ENCODE measurements at places on chromosomes 6 and 20.

DNA sequence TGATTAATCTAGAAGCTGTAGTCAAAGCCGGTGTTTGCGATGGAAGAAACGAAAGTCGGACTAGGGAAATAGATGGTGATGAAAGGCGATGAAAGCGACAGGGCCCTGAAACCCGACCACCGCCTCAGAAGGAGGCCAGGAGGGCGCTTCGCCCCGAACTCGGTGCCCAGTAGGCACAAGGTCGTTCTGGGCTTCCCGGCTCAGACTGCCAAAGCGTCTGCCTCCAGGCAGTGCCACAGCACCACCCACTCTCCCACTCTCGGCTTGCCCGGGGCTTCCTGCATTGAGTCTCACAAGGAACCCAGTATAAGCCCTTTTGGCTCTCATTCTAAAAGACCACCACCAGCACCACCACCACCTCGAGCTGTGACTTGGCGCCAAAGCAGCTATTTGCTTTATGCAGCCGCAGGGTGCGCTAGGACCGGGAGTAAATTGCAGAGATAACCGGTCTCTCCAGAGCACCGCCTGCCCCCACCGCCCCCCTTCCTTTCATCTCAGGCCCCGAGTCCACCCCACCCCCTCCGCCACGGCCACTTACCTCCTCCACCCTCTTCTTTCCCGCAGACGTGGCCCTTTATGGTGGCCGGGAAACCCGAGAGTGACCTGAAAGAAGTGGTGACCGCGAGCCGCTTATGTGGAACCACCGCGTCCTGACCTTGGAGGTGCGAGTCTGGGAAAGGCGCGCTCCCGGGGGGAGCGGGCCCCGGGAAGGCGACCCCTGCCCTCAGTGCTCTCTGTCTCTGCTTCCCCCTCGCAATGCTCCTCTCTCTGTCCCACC, 2.4 kb downstream of the TCF21 start:
- peaks cover 2% of the 10 kb centered on the region for H3K36me3 ChIP-seq
- H3K4me1 ChIP-seq, result peaks cover 20% of the 10 kb centered on the region
- no peak for DNase-seq
- no peaks in the 10 kb centered on the region for H3K27me3 ChIP-seq
- H3K4me3 ChIP-seq, result peak overlapping the region; percentile 95

- no peaks in the 10 kb centered on the region for H3K4me1 ChIP-seq
- peaks cover 7% of the 10 kb centered on the region for H3K36me3 ChIP-seq
- DNase-seq, result no peak
- H3K27ac ChIP-seq, result no peak overlapping the region
- H3K4me3 ChIP-seq, result no peak overlapping the region
These were observed 15.6 kb downstream of the BCLAF1 start for GRCh38 chr6:136274062-136274461.

DNA sequence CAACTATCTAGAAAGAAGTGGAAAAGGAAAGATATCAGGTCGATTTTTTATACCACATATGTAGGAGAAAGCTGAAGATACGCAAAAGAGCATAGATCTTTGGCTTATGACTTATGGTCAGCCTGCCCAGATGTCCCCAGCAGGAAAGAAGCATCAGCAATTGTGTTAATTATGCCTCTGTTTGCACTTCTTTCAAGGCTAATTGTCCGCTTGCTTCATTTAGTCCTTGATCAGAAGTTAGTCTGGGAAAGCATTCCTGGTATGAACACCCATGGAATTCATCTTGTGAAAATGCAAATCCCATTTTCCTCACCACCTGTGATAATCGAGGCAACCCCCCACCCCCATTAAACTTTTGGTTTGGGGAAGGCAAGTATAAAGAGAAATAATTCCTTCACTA, 62.8 kb downstream of the ATP9A start:
- H3K27ac ChIP-seq, result no peak overlapping the region
- DNase-seq, result no peak
- no peaks in the 10 kb centered on the region for H3K4me1 ChIP-seq
- H3K36me3 ChIP-seq, result no peaks in the 10 kb centered on the region

DNA sequence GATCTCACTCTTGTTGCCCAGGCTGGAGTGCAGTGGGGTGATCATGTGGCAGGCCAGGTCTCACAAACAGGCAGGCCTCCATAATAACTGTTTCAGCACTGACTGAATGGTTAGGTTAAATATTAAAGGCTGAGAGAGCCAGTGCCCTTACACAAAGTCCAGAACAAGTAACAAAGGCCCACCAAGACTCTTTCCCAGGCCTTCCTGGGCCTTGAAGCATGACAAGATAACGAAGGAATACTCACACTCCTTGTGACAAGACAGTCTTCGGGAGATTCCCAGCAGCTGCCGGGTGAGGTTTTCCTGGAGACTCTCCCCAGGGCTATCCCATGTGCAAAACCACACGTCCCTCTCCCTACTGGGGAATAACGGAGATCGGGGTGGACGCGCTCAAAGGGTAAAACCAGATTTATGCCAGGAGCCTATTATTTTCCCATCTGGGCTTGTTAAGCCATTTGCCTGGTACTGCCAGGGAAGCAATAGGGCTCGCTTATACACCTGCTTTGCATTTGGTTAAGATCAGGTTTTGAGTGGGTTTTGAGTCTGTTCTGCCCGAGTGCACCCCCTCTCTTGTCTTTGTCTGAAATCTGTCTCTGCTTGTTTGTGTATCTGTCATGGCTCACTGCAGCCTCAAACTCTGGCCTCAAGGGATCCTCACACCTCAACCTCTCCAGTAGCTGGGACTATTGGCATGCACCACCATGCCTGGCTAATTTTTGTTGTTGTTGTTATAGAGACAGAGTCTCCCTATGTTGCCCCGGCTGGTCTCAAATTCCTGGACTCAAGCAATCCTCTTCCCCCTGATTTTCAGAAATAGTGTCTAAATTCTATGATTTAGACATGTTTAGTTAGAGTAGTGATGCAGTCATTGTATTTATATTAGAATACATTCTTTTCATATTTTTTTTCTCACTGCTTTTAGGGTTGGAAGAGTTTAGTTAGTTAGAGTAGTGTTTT, 1.4 kb upstream of the ENPP3 start:
- no peak overlapping the region for H3K27ac ChIP-seq
- H3K36me3 ChIP-seq, result no peaks in the 10 kb centered on the region
- no peak overlapping the region for H3K4me3 ChIP-seq
- DNase-seq, result no peak
